ENCODE measurements at places on chromosomes 12 and 14.

DNA sequence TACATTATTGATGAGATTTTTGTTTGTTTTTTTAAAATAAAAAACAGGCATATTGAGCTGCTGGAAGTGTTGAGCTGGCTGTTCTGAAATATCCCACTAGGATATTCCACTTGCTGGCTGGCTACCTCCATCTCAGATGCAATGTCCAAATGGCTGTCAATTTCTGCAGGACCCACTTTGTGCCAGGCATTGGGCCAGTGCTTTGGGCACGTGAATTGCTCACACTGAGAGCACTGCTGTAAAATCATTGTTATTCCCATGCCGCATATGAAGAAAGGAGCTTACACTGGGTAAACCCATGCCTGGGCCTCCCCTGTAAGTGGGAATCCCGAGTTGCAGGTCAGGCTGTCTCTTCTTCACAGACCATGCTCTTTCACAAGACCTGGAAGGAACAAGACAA lies 56.7 kb downstream of the RGS6 start:
- DNase-seq: no peak

DNA sequence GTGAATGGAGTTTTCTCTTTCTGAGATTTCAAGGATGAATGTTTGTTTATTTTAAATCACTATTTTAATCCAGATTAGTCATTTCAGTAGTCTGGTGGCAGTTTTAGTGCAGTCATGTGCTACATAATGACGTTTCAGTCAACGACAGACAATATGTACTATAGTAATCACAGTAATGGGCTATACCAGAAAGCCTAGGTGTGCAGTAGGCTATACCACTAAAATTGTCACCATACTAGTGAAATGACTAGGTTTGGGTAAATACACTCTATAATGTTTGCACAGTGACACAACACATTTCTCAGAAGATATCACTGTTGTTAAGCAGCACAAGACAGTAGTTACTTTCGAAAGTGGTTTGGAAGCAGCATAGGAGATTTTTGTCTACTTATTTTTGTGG lies 203.1 kb downstream of the ETNK1 start:
- DNase-seq: no peak

GRCh38 chr12:101942250-101942605 lies 64.8 kb downstream of the DRAM1 start:
- no peak for DNase-seq

DNA sequence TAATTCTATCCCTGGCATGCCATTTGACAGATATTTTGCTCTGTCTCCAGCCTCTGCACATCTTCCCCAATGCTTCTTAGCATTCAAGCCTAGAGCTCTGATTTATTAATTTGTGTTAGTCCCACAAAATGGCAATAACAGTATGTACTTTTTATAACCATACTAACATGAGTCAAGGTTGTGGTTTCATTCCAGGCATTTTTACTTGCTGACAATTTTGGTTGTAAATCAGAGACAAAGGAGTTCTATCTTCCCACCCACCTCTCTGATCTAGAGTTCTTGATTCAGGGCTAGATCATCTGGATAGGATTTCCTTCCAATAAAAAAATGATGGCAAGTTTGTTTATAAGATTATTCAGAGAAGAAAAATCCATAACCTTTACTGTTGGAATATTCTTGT lies 18.5 kb upstream of the CISTR start:
- no peak for DNase-seq

DNA sequence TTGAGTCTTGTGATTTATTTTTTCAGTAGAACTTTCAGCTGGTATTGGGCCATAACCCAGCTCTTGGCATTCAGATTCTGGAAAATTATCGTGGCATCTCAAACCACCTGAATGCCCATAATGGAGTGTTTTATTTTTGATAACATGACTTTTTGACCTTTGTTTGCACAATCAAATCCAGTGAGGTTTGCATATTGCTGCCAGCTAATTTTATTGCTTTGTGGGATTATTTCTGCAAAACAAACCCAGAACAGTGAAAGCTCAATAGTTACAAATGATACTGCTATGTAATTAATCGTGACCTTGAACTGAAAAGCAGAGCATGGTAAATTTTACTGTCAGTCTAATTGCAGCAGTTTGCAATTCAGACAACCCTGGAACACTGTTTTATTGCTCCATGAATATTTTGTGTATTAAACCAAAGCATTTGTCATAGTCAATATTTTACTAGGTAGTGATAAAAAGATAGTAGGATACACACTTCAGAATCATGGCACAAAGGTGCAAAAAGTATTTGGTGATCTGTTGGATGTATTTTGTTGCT lies 255.2 kb upstream of the NAV3 start:
- no peak for DNase-seq

DNA sequence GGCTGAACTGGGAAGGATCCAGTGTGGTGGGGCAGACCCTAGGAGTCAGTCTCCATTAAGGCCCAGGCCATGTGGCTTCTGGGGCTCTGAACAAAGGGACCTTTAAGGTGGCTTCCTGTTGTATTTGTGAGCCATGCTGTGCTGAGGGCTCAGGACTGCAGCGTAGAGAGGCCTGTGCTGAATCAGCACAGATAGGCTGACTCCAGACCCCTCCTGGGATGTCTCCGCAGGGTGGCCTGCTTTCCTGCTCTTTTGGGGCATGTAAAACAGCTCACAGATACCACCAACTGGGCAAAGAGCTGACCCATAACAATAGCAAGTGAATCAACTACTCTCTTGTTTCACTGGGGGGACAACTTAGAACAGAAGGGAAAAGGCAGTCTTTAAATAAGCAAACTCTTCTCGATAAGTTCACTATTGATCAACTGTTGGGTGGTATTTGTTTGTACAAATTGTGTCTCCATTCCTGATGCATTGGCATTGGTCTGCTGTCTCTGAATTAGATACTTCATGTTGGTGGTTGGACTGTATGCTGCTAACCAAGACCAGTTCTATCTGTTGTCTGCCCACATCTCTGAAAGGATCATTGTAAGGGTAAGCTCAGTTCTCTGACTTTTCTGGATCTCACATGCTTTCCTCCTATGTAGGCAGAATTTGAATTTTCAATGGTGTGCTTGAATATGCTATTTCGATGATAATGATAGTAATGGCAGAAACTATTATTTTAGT lies 71.8 kb downstream of the MYRFL start:
- DNase-seq: no peak

DNA sequence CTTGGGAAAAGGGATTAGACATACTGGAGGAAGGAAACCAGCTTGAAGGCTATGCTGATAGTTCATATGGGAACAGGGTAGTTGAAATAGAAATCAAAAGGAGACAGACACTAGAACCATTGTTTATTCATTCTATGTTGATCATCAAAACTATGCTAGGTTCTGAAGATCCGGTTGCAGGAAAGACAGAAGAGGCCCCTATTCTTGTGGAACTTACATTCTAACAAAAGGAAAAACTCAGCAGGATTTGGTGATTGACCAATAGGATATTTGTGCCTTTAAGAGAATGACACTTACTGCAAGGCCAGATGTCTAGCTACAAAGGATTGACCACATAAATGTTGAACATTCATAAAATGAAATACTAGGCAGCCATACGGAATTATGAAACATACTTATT lies 179.2 kb downstream of the AKAP6 start:
- no peak for DNase-seq

- no peak for DNase-seq
These were observed 48.8 kb downstream of the STXBP6 start for GRCh38 chr14:25001156-25001555.

GRCh38 chr14:78519863-78520262 lies 349.7 kb downstream of the NRXN3 start:
- DNase-seq: no peak

DNA sequence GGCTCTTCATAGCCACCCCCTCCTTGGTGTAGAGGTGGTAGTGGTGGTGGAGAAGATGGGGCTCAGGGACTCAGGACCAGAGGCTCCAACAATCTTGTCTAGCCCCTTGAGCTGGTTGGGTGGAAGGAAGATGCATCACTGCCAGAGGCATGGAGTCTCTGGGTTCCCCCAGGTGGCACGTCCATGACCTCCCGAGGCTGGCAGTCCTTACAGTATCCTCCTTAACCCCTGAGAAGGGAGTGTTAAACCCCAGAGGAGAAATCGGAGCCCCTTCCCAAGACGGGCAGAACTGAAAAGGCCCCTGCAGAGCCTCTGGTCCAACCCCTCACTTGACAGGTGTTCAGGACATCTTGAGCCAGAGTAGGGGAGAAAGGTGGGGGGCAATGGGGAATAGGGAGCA lies 9.1 kb downstream of the KRT83 start:
- DNase-seq: no peak

GRCh38 chr12:124019115-124019514 lies 46.1 kb downstream of the ZNF664 start:
- DNase-seq: no peak

DNA sequence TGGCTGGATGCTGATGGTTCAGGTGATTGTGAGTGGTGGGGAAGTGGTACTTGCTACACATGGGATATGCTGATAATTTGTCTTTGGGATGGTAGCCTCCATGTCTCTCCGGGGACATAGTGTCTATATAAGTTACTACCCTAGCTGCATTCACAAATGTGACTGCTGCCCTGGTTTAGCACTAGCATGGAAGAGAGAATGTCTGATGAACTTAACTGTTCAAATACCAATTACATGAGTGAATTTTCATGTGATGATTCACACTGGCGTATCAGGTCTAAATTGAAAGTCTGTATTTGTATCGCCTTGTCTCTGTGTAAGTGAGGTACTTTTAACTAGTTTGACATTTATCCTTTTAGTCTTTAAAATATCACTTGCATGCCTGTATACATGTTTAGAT lies 34.4 kb downstream of the ATF7IP start:
- DNase-seq: no peak

DNA sequence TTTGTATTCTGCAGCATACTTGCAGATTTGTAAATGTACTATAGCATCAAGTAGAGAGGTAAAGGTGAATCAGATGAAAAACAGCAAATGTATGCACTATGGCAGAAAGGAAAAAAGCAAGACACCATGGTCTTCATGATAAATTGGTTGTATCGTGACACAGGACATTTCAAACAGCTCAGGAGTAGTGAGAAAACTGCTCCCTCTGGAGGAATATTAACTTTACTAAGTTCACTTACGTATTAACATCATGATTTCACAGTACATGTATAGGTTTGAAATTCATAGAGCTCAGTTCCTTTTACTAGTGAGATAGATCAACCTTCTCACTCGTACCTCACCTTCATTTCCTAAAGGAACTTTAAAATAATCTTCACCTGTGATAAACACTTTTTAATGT lies 6.5 kb downstream of the MBIP start:
- DNase-seq: no peak

DNA sequence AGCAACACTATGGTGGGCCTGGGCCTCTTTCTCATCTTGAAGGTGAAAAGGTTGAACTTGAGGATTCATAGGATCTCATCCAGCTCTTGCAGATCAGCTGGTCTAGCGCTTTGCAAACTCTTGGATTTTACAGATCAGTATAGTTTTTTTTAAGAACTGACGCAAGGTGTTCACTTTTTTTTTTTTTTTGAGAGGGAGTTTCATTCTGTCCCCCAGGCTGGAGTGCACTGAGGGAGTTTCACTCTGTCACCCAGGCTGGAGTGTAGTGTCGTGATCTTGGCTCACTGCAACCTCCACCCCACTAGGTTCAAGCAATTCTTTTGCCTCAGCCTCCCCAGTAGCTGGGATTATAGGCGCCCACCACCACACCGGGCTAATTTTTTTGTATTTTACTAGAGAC lies 20.4 kb upstream of the LGMN start:
- DNase-seq: no peak

DNA sequence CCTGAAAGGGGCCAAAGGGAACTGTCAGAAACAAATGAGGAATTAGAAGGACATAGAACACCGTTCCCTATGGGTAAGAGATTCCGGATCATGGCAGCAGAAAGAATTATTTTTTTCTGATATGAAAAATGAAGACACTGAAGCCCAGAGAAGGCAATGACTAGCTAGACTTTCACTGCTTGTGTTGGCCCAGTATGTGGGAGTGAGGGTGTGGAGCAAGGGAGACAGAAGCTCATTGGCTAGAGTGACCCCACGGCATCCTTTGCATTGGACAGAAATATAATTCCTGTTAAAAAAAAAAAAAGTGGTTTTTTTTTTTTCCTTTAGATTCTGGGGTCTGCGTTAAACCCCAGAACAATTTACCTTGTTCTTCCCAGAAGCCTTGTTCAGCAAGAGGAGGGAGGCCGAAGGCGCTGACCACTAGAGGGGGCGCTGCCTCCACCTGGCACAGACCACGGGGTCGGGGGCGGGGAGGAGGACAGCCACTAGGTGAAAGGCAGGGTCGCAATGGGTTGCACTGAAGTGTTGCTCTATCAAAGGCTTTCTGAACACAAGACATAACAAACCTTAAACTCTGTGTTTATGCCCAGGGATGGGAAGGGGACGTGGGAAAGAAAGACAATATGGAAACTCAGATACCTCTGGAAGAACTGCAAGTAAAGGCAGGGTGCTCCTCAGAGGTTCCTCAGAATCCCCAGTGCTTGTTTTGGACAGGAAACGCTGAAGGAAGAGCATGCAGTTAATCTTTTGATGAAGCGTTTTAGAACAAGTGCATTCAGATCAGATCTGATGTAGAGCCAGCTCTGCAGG lies 156.8 kb downstream of the KCNA5 start:
- DNase-seq: no peak

DNA sequence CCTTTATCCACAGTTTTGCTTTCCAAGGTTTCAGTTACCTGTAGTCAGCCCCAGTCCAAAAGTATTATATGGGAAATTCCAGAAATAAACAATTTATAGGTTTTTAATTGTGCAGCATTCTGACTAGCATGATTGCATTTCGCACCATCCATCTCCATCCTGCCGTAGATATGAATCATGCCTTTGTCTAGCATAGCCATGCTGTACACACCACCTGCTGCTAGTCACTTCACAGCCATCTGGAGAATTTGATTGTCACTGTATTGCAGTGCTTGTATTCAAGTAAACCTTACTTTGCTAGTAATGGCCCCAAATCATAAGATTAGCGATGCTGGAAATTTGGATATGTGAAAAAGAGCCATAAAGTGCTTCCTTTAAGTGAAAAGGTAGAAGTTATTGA lies 36.0 kb downstream of the MUCL1 start:
- DNase-seq: no peak

- no peak for DNase-seq
These were observed 12.1 kb downstream of the LTBP2 start for GRCh38 chr14:74599946-74600345.

DNA sequence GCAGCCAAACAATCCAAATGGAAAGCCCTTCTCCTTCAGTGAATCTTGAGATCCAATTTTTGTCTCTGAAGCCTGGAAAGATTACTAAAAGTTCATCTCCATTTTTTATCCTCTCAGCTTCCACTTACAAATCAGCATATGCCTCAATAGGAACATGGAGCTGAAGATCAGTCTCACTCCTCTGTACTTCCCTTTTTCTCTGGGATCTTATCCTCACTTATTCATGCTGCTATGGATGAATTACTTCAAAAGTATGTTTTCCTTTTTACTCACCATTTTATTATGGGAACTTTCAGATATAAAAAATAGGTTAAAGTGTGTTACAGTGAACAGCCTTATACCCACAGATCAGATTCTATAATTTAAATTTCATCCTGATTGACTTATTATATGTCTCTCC lies 14.4 kb upstream of the NTF3 start:
- no peak for DNase-seq

Data from effector CD8-positive, alpha-beta T cell (primary cell).